Kidney tubule cell (primary cell): ENCODE measurements at places on chromosomes 2 and 18.

DNA sequence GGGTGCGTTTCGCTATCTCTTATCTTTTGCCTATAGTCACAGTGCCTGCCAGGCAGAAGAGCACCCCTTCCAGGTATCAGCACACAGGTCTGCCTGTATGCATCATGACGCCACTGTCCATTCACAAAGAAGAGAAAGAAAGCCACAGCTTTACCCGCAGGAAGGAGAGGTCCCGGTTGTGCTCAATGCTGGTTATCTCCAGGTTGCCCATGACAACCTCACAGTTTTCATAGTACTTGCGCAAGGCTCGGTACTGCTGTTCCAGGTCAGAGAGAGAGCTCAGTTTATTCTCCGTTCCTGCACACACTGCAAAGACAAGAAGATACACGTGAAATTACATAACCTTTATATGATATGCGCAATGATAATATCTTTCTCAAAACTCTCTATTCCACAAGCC lies 414.0 kb downstream of the ERBB4 start:
- DNase-seq, result no peak

DNA sequence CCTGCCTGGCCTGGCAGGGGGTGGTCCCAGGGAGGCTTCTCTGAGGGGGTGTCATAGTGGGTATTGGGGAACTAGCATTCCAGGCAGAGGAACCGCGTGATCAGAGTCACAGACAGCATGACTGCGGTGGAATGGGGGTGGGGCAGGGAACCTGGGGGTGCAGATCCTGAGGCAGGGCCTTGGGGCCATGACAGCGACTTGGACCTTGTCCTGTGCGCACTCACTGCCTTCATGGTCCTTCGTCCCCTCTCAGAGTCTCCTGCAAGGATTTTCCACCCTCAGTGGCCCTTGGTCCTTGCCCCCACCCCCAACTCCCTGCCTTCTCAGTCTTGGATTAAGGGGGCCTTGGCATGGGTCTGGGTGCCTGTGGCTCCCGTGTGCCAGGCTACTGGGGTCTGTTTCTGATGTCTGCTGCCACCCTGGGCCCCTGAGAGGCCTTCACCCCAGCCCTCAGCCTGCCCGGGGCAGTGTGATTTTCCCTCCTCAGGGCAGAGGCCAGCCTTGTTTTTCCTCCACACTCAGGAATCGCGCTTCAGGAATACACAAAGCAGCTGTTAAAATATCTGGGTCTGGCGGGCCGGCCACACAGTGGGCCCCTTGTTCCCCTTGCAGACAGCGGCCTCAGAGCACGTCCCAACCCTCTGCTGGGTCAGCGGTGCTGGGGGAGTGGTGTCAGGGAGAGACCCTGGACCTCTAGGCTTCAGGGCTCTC lies 51.6 kb downstream of the GLI2 start:
- no peak for DNase-seq

- DNase-seq, result no peak
Observed at GRCh38 chr2:236857246-236857645, 228.4 kb upstream of the COPS8 start.

GRCh38 chr18:50751490-50751889 lies 68.3 kb downstream of the MRO start:
- no peak for DNase-seq

GRCh38 chr2:31199206-31199605 lies 18.1 kb downstream of the CAPN14 start:
- no peak for DNase-seq

GRCh38 chr2:136238286-136239078 lies 120.5 kb upstream of the CXCR4 start:
- peak; percentile 72 for DNase-seq

GRCh38 chr2:204972161-204972560 lies 426.9 kb downstream of the PARD3B start:
- no peak for DNase-seq

DNA sequence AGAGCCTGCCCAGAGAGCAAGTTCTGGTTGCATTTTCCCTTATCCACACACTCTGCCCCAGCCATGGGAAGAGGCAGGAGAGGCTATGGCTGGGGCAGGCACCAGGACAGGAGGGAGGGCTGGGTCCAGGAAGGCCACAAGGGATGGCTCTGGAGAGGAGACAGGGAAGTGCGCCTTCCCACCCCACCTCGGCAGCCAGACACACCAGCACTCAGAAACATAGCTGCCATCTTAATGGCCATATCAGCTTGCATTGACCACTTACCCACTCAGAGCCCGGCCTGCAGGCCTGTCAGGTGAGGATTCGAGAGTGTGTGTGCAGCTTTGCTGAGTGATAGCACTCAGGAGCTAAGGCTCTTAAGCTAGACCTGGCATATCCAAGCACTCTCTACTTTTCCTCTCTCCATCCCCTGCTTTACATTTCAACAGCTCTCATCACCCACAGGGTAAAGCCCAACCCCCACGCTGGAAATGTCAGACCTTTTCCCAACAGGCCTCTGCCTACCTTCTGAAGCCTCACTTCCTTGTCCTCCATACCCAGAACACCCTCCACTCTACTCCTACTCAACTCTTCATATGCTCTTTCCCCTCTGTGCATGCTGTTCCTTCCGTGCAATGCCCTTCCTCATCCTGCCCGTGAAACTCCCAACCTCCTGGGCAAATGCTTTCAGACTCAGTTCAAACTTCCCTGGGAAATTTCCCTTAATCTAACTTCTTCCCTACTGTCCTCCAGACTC lies 147.9 kb downstream of the TNS1 start:
- no peak for DNase-seq

GRCh38 chr2:95530734-95531133 lies 46.2 kb upstream of the TRIM43B start:
- peak; percentile 79 for DNase-seq

DNA sequence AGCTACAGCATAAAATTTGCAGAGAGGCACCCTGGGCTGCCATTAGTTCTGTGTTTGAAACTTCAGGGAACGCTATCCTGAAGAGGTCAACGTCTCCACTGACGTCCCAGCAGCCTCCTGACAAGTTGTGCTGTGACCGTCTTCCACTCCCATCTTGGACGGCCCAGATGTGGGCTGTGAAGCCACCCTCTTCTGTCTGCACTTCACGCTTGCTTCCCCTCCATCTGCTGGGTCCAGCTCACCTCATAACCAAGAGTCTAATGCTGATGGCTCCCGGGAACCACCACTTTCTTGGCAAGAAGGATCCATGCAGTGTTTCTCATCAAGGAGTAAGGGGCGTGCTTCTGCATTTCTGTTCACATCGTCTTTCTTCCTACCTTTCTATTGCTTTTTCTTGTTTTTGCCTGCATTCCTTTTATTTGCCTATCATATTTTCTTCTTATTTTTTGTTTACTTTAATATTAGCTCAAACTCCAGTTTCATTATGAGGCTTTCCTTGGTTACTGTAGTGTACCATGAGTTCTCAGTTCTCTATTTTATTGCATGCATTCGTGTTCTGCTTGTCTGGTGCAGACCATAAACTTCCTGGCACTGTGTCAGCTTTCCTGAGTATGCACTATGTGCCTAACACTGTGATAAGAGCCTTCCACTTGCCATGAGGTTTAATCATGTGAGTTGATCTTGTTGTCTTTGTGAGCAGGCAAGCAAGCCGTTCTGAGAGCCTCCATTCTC lies 631.8 kb upstream of the RAB6C start:
- no peak for DNase-seq

DNA sequence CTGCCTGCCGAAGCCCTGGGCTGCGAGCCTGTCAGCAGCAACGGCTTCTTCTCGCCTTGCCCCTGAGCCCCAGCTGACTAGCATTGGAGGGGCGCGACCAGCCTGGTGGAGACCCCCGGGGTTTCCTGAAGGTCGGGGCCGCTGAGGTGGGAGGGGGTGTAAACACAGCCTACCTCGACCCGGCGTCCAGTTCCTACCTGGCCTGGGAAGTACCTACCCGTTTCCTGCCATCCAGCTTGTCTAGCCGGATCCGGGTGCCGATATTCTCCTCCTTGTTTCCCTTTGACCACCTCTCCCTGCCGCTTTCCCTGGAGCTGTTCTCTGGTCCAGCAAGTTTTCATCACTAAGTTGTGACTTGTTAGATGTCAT lies 511 bp downstream of the MOB4 start:
- DNase-seq, result peak; percentile 58

GRCh38 chr18:48943736-48944527 lies 6.8 kb downstream of the SMAD7 start:
- DNase-seq, result no peak

- no peak for DNase-seq
Observed at GRCh38 chr2:25109822-25110221, 58.6 kb downstream of the POMC start.

- no peak for DNase-seq
Observed at GRCh38 chr2:23516520-23517256, 131.7 kb downstream of the KLHL29 start.

GRCh38 chr2:147594038-147594437 lies 250.8 kb upstream of the ACVR2A start:
- no peak for DNase-seq

- DNase-seq, result peak; percentile 76
Observed at GRCh38 chr2:235002198-235003095, 50.6 kb downstream of the SH3BP4 start.

- DNase-seq, result no peak
Observed at GRCh38 chr2:108970369-108970768, 18.7 kb downstream of the EDAR start.

- no peak for DNase-seq
Observed at GRCh38 chr2:21774691-21775368, 651.1 kb downstream of the TDRD15 start.

DNA sequence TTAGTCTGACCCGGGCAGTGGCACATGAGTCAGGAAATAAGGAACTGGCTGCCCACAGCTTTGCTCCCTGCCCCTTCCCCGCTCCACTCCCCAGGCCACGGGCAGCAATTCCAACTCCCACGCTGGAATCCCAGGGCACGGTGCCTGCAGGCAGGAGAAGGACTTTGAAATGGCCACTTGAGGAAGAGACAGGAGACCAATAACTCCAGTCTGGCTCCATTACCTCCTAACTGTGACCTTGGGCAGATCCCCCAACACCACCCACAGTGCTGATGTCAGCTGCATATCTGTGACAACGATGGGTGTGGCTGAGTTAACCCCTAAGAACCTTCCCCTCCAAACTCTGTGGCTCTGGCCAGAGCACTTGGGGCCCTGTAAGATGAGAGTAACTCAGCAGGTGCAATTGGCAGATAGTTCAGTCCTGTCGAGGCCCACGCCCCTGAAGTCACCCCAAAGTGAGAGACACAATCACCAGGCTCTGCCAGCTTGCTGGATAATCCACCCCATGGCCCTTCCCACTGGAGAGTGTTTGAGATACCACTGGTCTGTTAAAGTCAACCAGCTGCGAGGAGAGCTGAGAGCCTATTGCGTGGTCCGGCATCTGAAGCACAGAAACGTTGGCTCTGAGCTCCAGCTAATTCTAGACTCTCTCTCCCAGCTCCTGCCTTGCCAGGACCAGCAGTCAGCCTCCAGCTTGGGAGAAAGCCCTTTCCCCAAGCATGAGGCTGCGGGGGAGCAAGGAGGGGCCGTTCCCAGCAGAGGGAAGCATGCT lies 175.2 kb downstream of the TNS1 start:
- peak; percentile 13 for DNase-seq

DNA sequence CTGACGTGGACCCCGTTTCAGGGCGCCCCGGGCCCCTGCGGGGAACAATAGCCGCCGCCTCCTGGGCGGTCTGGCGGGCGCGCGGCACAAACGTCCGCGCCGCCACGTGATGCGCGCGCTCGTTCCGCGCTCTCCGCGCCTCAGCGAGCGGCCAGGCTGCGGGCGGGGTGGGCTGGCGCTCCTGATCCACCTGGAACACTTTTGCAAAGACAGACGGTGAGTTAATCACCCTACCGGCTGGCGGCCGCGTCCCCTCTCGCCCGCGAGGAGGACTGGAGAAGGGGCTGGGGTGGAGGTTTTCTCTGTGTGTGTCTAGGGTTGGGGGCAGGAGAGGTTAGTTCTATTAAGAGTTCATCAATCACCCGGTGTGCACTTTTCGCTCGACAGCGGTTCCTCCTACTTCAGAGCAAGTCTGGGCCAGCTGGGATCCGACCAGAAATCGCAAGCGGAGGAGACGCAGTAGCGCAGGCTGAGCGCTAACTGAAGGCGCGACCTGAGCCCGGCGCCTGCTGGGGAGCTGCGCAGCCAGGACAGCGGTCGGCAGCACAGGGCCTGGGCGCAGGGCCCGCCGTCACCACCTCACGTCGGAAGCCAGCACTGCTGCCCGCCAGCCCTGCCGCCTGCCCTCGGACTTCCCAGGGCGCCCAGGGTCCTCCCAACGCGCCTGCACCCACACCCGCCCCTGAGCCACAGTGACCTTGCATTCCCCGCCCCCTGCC lies 10.3 kb upstream of the HOXD1 start:
- peak; percentile 66 for DNase-seq

GRCh38 chr18:76823587-76824011 lies 1.2 kb downstream of the ZNF236 start:
- DNase-seq, result no peak

GRCh38 chr2:172173174-172173706 lies 70.5 kb upstream of the DLX2 start:
- no peak for DNase-seq

GRCh38 chr18:9762526-9762925 lies 54.4 kb downstream of the RAB31 start:
- DNase-seq, result no peak

GRCh38 chr2:208669394-208669793 lies 262.8 kb downstream of the PTH2R start:
- DNase-seq, result no peak

DNA sequence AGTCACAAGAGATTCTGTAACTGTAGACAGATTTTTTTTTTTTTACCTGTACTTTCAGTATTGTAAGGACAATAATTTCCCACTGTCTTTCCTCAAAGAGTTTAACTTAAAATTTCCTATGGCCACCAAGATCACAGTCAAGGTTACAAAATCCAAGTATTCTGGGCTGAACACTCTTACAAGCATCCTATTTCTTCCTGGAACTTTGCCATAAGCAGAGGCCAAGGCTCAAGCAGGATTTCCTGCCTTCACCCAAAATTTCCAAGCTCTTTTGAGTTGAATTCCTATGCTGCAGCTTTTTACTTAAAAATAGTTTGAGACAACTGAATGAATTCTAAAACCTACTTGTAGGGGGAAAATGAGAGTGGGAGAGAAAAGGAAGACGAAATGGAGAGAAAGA lies 299.4 kb downstream of the ZNF516 start:
- DNase-seq, result no peak

GRCh38 chr2:150997702-150998440 lies 263.8 kb downstream of the RBM43 start:
- no peak for DNase-seq

GRCh38 chr2:147108548-147108947 lies 736.3 kb upstream of the ACVR2A start:
- DNase-seq, result peak; percentile 88

- DNase-seq, result no peak
Observed at GRCh38 chr18:48813833-48814489, 136.8 kb downstream of the SMAD7 start.
